Esophagus squamous epithelium (tissue), 5 donors: ENCODE measurements at places on chromosomes 3 and 15.
A peak's percentile ranks its signal among the peaks of the same experiment; 100 is the strongest.

DNA sequence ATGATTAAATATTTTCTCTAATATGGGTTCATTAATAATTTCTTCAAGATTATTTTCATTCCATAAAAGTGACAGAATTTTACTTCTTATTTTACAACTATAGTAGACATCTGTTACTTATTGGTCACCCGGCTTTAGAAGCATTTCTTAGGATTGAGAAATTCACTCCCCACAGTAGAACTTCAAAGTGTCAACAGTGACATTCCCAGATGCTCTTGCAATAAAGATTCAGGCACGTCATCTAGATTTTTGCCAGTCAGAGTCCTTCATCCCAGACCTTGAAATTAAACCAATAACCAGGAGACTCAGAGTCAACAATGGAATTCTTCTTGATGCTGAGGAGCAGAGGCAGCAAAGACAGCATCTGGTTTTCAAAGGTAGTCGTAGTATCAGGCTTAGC is 190.8 kb downstream of the VGLL3 start:
- no peak for DNase-seq

DNA sequence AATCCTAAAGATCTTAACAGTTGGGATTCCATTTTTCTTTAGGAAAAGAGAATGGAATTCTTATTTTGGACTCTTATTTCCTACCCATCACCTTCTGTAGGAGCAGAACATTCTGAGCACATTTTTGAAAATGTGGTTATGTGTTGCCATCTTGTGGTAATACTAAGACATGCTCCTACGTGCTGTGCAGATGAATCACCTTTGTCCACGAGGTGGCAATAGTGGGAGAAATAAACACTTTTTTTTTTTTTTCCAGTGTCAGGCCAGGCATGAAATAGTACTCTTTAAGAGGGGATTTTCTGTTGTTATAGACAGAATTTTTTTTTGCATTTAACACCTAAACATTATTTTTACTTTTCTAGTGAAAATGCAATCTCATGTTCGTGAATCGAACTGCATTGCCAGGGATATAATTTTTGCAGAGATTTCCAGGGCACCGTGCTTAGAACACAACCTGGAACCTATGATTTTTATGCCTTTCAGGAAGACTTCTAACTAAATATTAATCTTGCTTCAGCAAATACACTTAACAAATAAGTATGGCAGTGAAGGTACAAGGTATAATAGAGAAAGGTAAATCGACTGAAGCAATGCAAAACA is 196.6 kb downstream of the GAP43 start:
- DNase-seq = peak; percentile 8

DNA sequence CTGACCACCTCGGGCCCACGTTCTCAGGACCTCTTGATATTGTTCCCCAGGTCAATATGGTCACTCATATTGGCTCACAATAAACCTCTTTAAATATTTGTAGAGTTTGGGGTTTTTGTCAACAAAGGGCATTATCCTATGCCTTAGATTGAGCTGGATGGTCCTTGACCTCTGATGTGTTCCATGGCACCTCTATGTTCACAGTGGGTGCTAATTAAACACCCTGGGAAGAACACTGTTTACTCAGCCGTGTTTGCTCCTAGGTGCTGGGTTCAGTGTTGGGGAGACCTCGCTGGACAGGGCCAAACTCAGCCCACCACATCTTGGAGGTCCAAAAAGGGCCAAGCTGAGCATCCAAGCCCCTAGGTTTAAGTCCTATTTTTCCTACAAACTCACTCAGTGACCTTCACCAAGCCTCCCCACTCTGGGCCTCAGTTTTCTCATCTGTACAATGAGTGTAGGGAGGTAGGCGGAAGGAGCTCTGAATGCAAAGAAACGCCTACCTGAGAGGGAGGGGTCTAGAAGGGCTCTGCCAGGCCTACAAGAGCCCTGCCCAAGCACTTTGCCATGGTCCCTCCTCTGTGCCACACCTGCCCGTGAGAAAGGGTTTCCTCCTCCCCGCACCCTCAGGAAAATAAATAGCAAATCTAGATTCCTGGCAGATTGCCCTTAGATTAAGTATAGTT is 7.2 kb downstream of the FAM174B start:
- DNase-seq = no peak

GRCh38 chr15:27490867-27491595 is 520.0 kb downstream of the GABRG3 start:
- DNase-seq = no peak

GRCh38 chr3:141440942-141441341 is 45.9 kb upstream of the RASA2 start:
- DNase-seq = no peak

DNA sequence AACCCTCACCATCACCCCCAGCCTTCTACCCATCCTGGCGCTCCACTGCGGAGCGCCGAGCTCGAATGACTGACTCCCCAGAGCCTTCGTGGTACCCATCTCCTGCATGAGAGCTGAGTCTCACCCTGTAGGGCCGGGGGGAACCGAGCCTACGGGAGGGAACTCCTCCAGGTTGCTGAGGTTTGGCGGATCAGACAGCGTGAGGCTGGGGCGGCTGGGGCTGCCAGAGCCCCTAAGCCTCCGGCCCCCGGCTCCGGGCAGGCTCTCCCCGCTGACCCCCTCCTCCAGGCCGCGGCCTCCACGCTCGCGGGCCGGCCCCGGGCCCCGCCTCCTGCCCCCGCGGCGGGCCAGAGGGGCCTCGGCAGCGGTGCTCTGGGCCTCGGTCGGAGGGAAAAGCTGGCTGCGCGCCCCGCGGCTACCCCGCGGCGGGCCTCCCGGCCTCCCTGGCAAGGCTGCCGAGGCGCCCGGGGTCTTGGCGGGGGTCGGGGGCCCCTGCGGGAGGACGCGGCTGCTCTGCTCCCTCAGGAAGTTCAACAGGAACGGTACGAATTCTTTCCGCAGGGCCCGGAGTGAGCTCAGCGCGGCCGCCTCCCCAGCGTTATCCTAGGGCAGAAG is 643 bp downstream of the CDAN1 start:
- no peak for DNase-seq

DNA sequence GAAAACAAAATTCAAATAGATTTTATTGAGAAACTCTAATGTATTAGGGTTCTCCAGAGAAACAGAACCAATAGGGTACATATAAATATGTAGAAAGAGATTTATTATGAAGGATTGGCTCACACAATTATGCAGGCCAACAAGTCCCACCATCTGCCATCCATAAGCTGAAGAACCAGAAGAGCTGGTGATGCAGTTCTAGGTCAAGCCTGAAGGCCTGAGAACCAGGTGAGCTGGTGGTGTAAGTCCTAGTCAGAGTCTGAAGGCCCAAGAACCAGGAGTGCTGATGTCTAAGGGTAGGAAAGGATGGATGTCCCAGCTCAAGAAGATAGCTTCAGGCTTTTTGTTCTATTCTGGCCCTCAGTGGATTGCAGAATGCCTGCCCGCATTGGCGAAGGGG is 2.6 kb upstream of the NFKBIZ start:
- DNase-seq = no peak
